Esophagus squamous epithelium (tissue), 5 donors: ENCODE measurements at places on chromosomes 6 and 20.

GRCh38 chr6:28907394-28907793 lies 16.4 kb downstream of the TRIM27 start:
- DNase-seq: no peak

GRCh38 chr6:163782436-163783003 lies 368.0 kb downstream of the QKI start:
- DNase-seq: no peak

DNA sequence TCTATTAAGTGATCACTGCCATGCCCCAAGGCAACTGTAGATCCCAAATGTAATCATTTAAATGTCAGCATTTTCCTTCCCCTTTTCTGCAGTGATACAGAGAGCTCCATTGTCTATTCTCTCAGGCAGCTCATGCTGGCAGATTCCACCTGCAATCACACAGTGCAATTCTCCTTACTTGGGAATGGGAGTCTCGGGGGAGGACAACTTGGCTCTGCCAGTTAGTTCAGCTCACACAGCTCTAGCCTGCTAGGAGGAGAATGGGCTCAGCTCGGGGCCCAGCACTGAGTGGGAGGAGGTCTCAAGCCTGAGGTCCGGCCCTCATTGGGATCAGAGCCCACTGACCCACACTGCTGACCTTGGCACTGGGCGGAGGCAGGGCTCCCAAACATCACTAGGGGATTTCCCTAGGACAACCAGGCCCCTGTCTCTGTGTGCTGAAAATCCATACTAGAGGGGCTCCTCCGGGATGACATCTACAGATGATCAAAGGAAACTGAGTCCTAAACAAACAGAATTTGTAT lies 109.2 kb upstream of the ASF1A start:
- DNase-seq: no peak

GRCh38 chr6:112203577-112204349 lies 50.6 kb downstream of the LAMA4 start:
- DNase-seq: no peak

GRCh38 chr6:41634657-41635056 lies 3.6 kb upstream of the MDFI start:
- DNase-seq: no peak
